ENCODE measurements at places on chromosomes 12 and 14. TPM values are rescaled to one million over a fixed set of nuclear protein-coding genes. Genes with fewer than 3 reads are reported as not detected.

DNA sequence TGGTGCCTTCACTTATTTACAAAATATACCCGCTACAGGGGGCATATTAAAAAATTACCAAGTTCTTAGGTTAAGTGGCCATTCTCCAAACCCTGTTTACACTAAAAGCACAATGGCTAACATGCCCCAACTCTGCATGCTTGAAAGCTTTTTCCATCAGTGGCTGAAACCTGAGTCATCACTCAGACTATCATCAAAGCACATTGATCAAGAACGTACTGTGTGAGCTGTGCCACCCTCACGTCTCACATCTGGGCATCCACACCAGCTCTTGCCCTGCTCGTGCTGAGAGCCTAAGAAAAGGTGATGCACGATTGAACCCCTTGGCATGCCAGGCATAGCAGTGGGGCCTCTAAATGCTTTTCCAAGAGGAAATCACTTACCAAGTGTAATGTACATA, 13.2 kb downstream of the AQP6 start:
- peak; percentile 28 for DNase-seq

- no peak for DNase-seq
Measured at GRCh38 chr14:99604766-99605298, 825 bp upstream of the CCDC85C start.

DNA sequence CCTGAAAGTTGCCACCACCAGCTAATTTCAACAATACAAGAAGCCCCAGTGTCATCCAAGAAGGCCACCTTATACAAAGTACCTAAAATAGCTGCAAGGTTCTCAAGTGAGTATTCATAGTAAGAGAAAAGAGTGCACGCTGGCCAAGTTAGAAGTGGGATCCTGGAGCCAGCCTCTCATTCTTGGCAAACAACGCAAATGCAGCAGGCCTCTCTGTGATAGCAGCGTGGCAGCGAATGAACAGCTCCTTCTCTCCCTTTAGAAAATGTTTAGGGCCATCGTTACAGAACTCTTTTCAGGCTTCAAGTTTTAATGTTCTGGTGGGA, 78.0 kb upstream of the IFNG-AS1 start:
- DNase-seq: no peak

NANOG gene
- total RNA-seq: not detected

GPR135 gene
- 0.26 TPM for total RNA-seq

EFS gene
- 5.4 TPM for total RNA-seq

TCL1B gene
- not detected for total RNA-seq

ARHGEF25 gene
- 0.26 TPM for total RNA-seq
